ENCODE measurements at places on chromosomes 4 and X. TPM values are rescaled to one million over a fixed set of nuclear protein-coding genes. Genes with fewer than 3 reads are reported as not detected.
A peak's percentile ranks its signal among the peaks of the same experiment; 100 is the strongest.

MAOA gene
- polyA plus RNA-seq, result 180 TPM

ZDHHC15 gene
- not detected for polyA plus RNA-seq

TMEM31 gene
- polyA plus RNA-seq, result 0.13 TPM

SPARCL1 gene
- polyA plus RNA-seq, result 5.1 TPM

MCF2 gene
- polyA plus RNA-seq, result not detected

CT45A3 gene
- not detected for polyA plus RNA-seq

DNA sequence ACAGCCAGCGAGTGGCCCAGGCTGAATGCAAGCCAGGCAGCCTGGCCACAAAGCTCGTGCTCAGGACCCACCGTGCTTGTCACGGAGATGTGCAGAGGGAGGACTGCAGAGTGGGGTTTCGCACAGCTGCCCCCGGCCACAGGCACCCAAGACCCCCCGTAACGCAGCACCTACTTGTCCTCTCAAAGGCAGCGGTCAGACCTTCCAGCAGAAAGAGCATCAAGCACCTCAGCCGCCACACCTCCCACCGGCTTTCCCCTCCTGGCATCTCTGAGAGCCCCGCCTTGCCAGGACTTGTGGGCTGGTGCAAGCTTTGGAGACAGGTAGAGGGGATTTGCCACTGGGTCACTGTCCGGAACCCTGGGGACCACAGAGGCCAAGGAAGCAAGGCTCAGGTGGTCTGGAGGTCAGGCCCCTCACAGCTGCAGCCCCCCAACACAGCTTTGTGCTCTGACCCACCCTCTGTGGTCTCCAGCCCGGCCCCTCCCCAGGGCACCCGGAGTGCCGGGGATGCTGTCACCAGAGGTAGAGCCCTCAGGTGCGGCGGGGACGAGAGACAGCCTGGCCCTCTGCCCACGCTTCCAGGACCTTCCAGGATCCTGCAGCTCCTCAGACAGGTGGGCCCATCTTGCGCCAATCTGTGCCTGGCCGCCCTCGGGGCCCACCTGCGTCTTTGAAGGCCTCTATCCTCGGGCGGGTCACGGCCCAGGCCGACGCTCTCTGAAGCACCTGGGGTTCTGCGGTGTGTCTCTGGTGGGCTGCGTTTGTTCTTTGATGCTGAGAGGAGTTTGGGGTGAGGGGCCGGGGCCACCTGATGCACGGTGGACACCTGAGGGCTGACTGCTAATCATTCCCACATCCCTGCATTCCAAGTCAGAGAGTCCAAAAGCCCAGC, 34.4 kb upstream of the HMX1 start:
- no peak overlapping the region for H3K4me3 ChIP-seq
- H3K27me3 ChIP-seq, result no peaks in the 10 kb centered on the region
- H3K36me3 ChIP-seq, result no peaks in the 10 kb centered on the region
- H3K27ac ChIP-seq, result no peak overlapping the region

GRCh38 chrX:154505734-154506133, 10.3 kb downstream of the FAM3A start:
- H3K27me3 ChIP-seq, result no peaks in the 10 kb centered on the region
- H3K4me3 ChIP-seq, result no peak overlapping the region
- no peaks in the 10 kb centered on the region for H3K4me1 ChIP-seq
- H3K27ac ChIP-seq, result no peak overlapping the region
- no peak for DNase-seq

DNA sequence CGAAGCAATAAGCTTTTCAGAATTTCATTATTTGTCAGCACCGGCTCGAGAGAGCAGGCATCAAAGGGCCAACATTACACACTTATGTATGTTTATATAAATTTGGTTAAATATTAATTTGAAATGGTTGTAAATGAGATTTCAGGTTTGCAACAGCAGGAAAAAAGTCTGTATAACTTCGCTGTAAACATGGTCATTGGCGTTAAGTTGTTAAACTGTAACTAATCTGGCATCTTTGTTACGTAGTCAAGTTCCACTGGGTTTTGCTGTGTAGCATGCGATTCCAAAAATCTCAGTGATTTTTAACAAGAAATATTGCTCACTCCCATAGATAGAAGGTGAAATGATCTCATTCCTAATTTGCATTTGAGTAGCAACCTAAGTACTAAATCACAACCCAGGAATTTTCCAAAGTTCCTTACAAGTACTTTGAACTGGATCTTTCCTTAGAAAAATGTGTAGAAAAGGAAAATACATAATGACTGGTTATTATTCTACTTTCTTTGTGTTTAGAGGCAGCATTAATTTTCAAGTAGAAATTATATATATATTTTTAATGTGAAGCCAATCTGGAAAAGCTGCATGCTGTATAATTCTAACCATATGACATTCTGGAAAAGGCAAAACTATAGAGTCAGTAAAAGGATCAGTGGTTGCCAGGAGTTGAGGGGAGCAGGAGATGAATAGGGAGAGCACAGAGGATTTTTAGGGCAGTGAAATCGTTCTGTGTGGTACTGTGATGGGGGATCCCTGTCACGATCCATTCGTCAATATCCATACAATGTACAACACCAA, 222.1 kb downstream of the CBR4 start:
- H3K36me3 ChIP-seq, result no peaks in the 10 kb centered on the region
- DNase-seq, result peak; percentile 75
- no peaks in the 10 kb centered on the region for H3K4me1 ChIP-seq
- H3K27ac ChIP-seq, result peak overlapping the region; percentile 2
- H3K27me3 ChIP-seq, result no peaks in the 10 kb centered on the region
- H3K4me3 ChIP-seq, result no peak overlapping the region

GRCh38 chrX:75603833-75604232, 81.0 kb upstream of the ZDHHC15 start:
- no peaks in the 10 kb centered on the region for H3K4me1 ChIP-seq
- H3K27ac ChIP-seq, result no peak overlapping the region
- H3K27me3 ChIP-seq, result no peaks in the 10 kb centered on the region

GRCh38 chr4:106370214-106370613, 1.6 kb upstream of the GIMD1 start:
- H3K27me3 ChIP-seq, result peaks cover 3% of the 10 kb centered on the region
- DNase-seq, result no peak
- no peaks in the 10 kb centered on the region for H3K4me1 ChIP-seq
- H3K27ac ChIP-seq, result no peak overlapping the region
- no peaks in the 10 kb centered on the region for H3K36me3 ChIP-seq
- H3K4me3 ChIP-seq, result no peak overlapping the region

DNA sequence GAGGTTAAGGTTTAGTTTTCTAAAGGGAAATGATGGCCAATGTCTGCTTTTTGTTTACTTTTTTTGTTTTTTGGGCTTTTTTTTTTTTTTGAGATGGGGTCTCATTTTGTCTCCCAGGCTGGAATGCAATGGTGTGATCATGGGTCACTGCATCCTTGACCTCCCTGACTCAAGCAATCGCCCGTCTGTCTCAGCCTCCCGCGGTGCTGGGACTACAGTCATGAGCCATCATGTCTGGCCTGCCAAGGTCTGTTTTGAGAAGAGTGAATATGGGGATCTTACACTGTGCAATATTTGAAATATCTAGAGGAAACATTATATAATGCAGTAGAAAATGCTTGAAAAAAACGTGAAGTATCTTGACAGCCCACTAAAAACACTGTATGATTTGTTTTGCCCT, 162.5 kb downstream of the GASK1B start:
- no peak for DNase-seq
- H3K27me3 ChIP-seq, result no peaks in the 10 kb centered on the region
- no peaks in the 10 kb centered on the region for H3K4me1 ChIP-seq
- H3K36me3 ChIP-seq, result no peaks in the 10 kb centered on the region
- H3K27ac ChIP-seq, result no peak overlapping the region

GRCh38 chrX:22950269-22951266, 49.2 kb upstream of the DDX53 start:
- H3K4me3 ChIP-seq, result no peak overlapping the region
- no peaks in the 10 kb centered on the region for H3K4me1 ChIP-seq
- no peak overlapping the region for H3K27ac ChIP-seq
- no peaks in the 10 kb centered on the region for H3K36me3 ChIP-seq
- H3K27me3 ChIP-seq, result no peaks in the 10 kb centered on the region
- peak; percentile 9 for DNase-seq

DNA sequence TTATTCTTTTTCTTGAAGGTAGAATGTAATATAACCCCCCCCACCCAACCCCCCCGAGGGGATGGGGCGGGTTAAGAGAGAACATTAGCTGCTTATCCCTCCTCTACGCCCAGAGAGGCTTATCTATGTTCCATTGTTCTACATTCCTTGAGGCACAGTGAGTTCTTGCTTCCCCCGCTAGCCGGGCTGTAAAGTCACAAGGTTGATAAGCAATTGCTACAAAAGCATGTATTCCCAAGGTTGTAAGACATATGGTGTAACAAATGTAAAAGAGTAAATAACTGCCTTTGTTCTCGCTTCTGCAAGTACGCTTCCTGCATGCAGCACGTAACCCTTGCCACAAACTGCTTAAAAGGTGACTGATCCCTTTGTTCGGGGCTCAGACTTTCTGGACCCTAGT, 8.2 kb downstream of the DCAF8L2 start:
- H3K4me3 ChIP-seq, result no peak overlapping the region
- peak; percentile 61 for DNase-seq
- H3K27ac ChIP-seq, result no peak overlapping the region
